ENCODE measurements at places on chromosomes 12 and 14. TPM values are rescaled to one million over a fixed set of nuclear protein-coding genes. Genes with fewer than 3 reads are reported as not detected.

DNA sequence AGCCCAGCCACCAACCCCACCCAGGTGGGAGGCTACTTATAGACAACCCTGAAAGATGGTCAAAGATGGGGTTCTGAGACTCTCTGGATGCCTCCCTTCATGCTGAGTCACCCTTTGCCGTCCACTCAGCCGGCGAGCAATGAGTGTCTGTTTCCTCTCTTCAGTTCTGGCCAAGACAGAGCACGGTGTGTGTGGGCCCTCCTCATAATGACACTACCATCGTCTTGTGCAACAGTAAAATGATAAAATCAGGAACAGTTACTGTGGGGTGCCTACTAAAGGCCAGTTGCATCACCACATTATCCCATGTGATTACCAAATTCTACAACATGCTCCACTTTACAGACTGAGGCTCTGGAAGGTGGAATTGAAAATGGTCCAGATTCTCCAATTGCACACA, 7.0 kb upstream of the BDKRB1 start:
- DNase-seq, result no peak

GRCh38 chr12:124621296-124621660, 53.9 kb upstream of the NCOR2 start:
- no peak for DNase-seq

DNA sequence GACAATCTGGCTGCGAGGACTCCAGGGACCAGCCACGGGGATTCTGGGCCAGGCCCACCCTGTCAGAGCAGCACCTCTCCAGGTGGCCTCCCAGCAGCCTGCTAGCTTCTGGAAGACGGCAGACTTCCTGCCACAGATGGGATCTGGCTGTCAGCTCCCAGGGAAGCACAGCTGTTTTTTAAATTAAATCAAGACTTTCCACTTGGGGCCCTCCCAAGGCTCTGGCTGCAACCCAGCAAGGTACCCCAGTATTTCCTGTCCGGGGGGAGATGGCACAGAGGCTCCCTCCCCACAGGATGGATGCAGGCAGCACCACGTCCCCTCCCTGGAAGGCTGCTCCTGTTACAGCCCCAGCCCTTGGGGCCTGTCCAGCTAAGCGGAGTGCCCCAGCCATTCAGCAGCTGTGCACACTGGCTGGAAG, 56.9 kb downstream of the ACTN1 start:
- DNase-seq, result no peak

ATN1 gene
- total RNA-seq, result 27.3 TPM

OVCH1 gene
- not detected for total RNA-seq

DNA sequence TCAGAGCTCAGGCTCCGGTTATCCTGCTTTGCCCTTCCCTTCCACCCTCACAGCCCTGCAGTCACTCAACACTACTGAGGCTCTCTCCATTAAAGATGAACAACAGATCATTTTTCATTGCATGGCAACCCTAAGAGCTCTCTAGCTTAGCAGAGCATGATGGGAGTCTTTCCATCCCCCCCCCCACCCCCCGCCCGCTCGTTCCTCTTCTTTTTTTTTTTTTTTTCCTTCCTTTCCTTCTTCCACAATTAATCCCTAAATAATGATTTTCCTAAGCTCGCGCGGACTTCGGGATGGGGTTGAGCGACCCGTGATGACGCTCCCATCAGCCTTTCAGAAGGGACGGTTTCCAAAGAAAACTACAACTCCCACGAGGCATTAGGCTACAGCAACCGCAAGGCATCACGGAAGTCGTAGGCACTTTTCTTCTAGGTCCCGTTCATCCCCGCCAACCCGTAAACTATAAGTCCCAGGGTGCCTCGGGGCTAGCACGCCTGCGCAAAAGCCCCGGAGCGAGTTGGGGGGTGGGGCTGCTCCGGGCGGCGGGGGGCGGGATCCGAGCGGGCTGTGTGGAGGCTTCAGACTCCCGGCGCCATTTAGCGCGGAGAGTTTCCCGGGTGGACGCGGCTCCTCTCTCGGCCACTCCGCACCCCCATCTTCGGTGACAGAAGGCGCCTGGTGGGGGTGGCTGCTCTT, at the start of gene WNK1:
Gene WNK1, plus strand, starts transcription at position 581 of the 696 bp plus-strand sequence. CDS start 987 bp downstream, outside the sequence.
- peak; percentile 97 for DNase-seq

AMHR2 gene
- total RNA-seq, result not detected

GRCh38 chr12:89827592-89827991, 119.0 kb upstream of the ATP2B1 start:
- no peak for DNase-seq

- DNase-seq, result no peak
Measured at GRCh38 chr12:110253176-110253575, 27.9 kb upstream of the ATP2A2 start.

GRCh38 chr12:109858764-109859163, 21.6 kb downstream of the GLTP start:
- DNase-seq, result no peak

KRT5 gene
- not detected for total RNA-seq

GRCh38 chr12:69657376-69658137, 41.5 kb downstream of the BEST3 start:
- no peak for DNase-seq

GRCh38 chr12:98999559-98999958, 354.5 kb downstream of the APAF1 start:
- DNase-seq, result no peak

GRCh38 chr14:65070471-65070976, 31.8 kb downstream of the MAX start:
- no peak for DNase-seq

GRCh38 chr12:6830286-6830890, 2.2 kb downstream of the P3H3 start:
- DNase-seq, result no peak

DNA sequence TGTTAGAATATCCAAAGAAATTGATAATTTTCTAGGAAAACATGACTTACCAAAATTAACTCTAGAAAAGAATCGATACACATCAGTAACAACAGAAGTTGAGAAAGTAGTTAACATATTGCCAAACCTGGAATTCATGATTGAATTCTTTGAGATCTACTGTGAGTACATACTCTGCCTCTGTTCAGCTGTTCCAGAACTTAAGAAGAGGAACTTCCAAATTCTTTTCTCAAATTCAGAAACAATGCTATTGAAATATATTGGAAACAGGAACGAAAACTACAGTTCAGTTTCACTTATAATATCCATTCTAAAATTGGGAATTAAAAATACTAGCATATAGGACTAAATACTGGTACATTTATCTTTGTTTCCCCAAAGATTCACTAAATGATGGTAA, 57.9 kb downstream of the MARK3 start:
- DNase-seq, result no peak

DNA sequence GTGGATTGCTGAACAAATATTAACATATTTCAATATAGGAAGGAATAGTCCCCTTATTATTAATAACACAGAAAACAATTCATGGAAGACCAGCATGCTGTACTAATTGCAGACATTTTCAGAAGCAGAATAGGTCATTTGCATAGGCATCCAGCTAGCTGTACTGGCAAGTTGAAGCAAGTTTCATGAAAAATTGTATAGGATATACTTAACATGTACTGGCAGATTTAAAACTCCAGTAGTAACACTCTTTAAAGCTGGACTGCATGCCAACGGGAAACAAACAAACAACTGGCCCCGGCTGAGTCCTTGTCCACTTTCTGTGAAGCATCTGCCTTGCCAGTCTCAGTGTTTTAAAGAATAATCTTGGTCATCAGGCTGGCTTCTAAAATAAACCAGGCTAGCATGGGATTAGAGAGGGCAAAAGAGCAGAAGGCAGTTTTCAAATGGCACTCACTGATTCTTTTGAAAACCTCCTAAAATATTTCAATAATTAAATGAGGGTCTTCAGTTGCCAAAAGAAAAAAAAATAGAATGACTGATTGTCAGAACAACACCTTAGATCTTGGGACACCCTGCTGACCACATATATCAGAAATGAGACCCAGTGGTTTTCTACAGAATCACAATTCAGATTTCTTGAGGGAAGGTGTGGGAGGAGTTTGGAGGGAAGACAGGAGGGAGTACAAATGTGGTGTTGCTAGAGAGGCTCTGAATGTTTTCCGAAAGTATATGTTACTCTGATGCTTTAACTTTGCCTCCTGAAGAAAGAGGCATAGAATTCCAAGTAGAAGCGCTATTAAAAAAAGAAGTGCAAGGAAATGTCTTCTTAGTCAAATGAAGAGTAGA, 122.5 kb upstream of the KRAS start:
- DNase-seq, result no peak

- no peak for DNase-seq
Measured at GRCh38 chr12:10354071-10354470, 35.8 kb downstream of the KLRK1 start.

DNA sequence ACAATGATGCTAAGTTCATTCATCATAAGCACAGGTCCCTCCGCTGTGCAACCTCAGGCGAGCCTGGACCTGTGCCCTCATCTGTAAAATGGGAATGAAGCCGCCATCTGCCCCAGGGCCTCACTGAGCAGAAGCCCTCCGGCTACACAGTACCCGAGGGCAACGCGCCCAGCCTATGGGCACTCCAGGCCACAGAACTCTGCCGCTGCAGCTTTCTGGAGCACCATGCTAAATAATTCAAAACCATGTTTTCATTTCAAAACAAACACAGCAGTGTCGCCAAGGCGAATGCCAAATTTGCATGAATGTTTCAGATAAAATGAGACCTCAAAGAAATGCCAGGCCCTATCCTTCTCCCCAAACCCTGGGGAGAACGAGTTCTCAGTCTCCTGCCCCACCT, 4.0 kb downstream of the NCOR2 start:
- DNase-seq, result no peak

- DNase-seq, result peak; percentile 4
Measured at GRCh38 chr14:99158150-99158549, 113.8 kb downstream of the BCL11B start.

- DNase-seq, result no peak
Measured at GRCh38 chr12:11876307-11876706, 194.4 kb upstream of the BCL2L14 start.

SLC16A7 gene
- 46.7 TPM for total RNA-seq

- DNase-seq, result no peak
Measured at GRCh38 chr12:53172352-53172751, 8.2 kb upstream of the ZNF740 start.

FBXO34 gene
- 23.0 TPM for total RNA-seq

VRTN gene
- total RNA-seq, result not detected

GRCh38 chr12:128644664-128645296, 179.0 kb downstream of the SLC15A4 start:
- DNase-seq, result peak; percentile 13

- no peak for DNase-seq
Measured at GRCh38 chr14:98234208-98234607, 1037.8 kb downstream of the BCL11B start.

Data from activated CD4-positive, alpha-beta T cell treated with anti-CD3 and anti-CD28 coated beads, Interleukin-2, amount 10 ng/mL, durations not matched to agents 7 days and 5 days (primary cell).